ENCODE measurements at places on chromosomes 6 and 20. TPM values are rescaled to one million over a fixed set of nuclear protein-coding genes. Genes with fewer than 3 reads are reported as not detected.
A peak's percentile ranks its signal among the peaks of the same experiment; 100 is the strongest.

Gene PRICKLE4
- total RNA-seq, result 1.1 TPM

Gene C6orf141
- 97.2 TPM for total RNA-seq

Gene MOG
- not detected for total RNA-seq

GRCh38 chr20:31704225-31705119, 18.2 kb downstream of the BCL2L1 start:
- no peaks in the 10 kb centered on the region for H3K27me3 ChIP-seq
- H3K27ac ChIP-seq, result no peak overlapping the region
- H3K36me3 ChIP-seq, result peaks cover 4% of the 10 kb centered on the region
- no peak overlapping the region for H3K4me3 ChIP-seq
- DNase-seq, result peak; percentile 32
- peaks cover 7% of the 10 kb centered on the region for H3K4me1 ChIP-seq

DNA sequence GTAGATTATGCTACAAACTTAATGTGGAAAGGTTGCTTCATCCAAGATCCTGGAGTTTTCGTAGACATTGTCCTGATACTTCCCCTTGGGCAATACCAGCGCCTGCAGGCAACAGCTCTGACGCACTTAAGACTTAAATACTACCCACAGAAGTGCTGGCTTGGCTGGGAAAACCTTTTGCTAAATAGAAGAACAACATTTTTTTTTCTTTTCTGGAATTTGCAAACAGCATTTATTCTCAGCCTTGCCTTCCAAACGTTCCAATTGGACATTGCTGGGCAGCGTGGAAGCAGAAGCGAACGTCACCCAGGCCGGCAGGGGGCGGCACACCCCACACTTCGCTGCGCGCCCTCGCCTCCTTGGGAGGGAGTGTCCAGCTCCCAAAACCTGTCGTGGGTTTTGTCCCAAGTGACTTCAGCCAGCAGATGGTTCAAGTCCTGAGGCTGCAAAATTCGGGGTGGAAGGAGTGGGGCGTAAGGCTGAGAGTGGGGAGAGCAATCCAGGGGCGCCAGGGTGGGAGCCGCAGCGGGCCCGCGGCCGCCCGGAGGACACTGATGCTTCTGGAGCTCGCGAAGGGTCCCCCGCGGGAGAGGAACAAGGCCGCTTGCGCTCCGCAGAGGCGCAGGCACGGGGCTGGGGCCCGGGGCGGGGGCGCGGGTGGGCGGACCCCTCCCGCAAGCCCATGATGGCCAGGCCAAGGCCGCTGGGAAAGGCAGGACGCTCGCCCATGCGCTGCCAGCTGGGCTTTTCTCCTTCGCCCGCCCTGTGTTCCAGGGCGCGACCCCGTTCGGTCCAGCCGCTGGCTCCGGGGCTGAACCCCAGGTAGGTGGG, 60.8 kb upstream of the MAP3K4 start:
- no peaks in the 10 kb centered on the region for H3K36me3 ChIP-seq
- peak; percentile 89 for DNase-seq
- peak overlapping the region; percentile 65 for H3K4me3 ChIP-seq
- peaks cover 15% of the 10 kb centered on the region for H3K27me3 ChIP-seq
- H3K27ac ChIP-seq, result no peak overlapping the region
- H3K4me1 ChIP-seq, result peaks cover 3% of the 10 kb centered on the region

- peaks cover 81% of the 10 kb centered on the region for H3K27me3 ChIP-seq
- peak overlapping the region; percentile 78 for H3K4me3 ChIP-seq
- H3K4me1 ChIP-seq, result peaks cover 17% of the 10 kb centered on the region
- no peak overlapping the region for H3K27ac ChIP-seq
These were observed 1.2 kb downstream of the B3GAT2 start for GRCh38 chr6:70955441-70956190.

GRCh38 chr20:55172310-55173002, 697.1 kb downstream of the DOK5 start:
- no peaks in the 10 kb centered on the region for H3K36me3 ChIP-seq
- no peak for DNase-seq
- no peaks in the 10 kb centered on the region for H3K4me1 ChIP-seq
- H3K27me3 ChIP-seq, result no peaks in the 10 kb centered on the region
- no peak overlapping the region for H3K27ac ChIP-seq
- no peak overlapping the region for H3K4me3 ChIP-seq
